ENCODE measurements at places on chromosomes 4 and X.

DNA sequence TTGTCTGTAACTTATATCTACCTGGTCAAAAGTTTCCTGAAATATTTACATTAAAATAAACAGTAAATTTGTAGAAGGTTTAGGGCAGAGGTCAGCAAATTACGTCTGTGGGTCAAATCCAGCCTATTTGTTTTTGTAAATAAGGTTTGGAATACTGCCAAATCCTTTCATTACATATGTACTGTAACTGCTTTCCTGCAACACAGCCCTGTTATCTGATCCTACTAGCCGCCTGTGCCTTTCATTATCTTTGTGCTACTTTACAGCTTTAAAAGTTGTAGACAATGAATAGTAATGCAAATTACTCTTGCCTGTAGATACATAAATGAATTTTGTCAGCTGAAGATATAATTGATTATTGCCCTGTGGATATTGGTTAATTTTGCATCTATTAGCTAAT lies 369.6 kb upstream of the SLC7A11 start:
- DNase-seq: no peak

GRCh38 chr4:109172301-109172700 lies 130.2 kb downstream of the COL25A1 start:
- no peak for DNase-seq

DNA sequence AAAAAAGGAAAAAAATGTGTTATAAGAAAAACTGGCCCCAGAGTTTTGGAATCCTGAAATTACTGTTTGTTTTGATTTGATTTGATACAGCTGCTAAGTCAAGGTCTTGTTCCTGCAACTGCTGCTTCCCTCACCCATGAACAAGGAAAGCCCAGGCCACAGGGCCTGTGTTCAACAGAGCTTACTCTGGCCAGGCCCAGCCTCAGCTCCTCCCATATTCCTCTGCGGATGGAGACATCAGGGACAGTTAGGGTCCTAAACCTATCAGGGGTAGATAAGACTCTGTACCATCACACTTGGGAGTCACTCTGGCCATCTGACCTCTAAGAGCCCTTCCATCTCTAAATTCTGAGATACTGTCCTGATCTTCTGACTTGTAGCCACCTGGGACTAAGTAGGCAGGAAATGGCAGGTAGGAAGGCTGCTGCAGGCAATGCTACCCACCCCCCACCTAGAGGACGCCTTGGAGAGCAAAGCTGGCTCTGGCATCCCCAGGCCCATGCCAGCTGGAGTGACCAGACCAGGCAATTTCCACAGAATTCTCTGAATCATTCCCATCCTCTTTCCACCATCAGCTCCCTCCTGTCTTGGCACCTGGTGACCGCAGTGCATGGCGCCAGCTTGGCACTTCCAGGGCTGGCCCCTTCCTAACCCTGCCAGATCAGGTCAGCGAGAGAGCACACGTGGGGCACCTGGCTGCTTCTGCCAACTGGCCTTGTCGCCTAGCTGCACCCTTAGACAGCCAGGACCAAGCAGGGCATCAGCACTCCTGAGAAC lies 58.0 kb upstream of the TMEM33 start:
- DNase-seq: no peak

DNA sequence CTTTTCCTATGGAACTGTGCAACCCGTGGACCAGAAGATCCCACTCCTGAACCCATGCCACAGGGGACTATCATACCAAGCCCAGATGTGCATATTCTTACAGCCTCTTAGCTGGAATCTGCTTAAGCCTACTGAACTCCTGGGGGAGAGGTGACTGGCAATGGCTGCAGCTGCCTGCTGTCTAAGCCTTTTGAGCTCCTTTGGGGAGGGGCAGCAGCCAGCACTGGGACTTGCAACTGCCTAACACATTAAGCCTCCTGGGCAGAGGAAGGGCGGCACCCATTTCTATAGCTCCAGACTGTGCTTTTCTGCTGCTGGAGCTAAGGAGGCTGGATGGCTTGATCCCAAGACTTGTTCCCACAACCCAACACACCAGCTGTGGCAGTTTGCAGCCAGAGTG lies 117.9 kb upstream of the VEGFC start:
- DNase-seq: no peak

DNA sequence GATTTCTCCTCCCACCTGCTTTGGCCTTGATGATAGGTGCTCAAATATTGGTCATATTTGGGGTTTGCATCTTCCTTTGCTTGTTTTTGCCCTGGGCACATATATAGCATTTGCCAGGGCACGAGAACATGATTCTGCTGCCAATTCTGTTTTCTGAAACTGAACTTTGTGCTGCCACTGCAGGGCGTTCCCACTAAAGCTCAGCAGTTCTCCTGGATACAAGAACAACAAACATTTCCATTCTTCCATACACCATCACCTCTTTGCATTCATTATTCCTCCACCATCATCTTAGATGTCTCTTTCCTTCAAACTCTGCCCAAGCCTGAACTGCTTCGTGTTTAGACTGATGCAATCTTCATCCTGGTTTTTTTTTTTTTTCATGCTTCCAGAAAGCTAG lies 36.3 kb upstream of the GATB start:
- no peak for DNase-seq

DNA sequence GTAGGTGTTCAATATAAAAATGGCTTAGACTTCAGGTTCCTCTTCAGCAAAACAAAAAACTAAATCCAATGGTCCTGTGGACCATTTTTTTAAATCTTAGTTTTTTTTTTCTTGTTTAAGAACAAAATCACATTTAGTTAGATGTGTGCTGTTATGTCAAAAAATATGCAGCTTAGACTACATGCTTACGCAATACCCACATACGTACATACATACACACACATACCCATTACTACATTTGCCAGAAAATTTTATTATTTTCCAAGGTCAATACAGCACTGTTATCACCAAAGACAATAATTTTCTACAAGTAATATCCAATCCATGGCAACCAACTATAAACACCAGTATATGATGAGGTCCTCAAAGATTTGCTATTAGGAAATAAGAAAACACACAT lies 144.1 kb downstream of the PDGFC start:
- no peak for DNase-seq

DNA sequence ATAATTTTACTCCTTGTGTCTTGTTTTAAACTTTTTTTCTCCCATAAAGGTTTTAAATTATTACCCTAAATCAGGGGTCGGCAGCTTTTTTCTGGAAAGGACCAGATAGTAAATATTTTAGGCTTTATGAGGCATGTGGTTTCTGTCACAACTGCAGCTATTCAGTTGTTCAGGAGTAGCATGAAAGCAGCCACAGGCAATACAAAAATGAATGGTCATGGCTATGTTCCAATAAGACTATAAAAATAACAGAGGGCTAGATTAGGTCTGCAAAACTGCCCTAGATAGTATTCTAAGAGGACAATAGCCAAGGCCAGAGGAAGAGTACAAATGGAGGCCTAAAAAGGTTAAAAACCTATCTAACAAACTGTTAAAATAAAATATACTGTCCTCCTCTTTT lies 24.6 kb downstream of the HERC5 start:
- no peak for DNase-seq

GRCh38 chr4:59689149-59689548 lies 1511.0 kb upstream of the ADGRL3 start:
- no peak for DNase-seq

- no peak for DNase-seq
These were observed 5.1 kb upstream of the DHX15 start for GRCh38 chr4:24589448-24589847.

DNA sequence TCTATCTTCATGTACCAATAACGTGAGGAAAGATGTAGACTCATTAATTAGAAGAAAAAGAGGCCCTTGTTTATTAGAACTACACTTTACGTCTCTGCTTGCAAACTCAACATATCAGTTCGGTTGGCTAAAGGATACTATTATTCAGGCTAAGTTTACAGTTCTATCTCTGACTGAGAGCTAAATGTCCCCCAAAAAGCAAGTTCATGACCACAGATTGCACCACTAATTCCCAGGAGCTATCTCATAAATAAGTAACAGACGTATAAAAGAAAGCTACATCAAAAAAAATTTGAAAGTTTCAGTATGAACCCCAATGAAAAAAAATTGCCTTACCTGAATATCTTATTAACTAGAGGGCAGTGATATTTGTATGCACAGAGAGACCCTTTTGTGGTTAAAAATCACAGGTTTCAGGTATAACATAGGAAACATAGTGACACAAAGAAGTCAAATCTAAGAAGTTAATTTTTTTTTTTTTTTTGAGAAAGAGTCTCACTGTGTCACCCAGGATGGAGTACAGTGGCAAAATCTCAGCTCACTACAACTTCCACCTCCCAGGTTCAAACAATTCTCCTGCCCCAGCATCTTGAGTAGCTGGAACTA lies 128.9 kb downstream of the MAB21L2 start:
- DNase-seq: no peak

GRCh38 chrX:10608099-10608498 lies 12.3 kb downstream of the MID1 start:
- DNase-seq: no peak

- DNase-seq: no peak
These were observed 85.1 kb downstream of the AFF1 start for GRCh38 chr4:87019898-87020297.

GRCh38 chr4:128600996-128601871 lies 208.3 kb upstream of the JADE1 start:
- no peak for DNase-seq

GRCh38 chrX:123108513-123109427 lies 75.3 kb upstream of the GRIA3 start:
- DNase-seq: no peak
